ENCODE measurements at places on chromosomes 7 and 10. TPM values are rescaled to one million over a fixed set of nuclear protein-coding genes. Genes with fewer than 3 reads are reported as not detected.

TRIL gene
- 0.29 TPM for total RNA-seq

AKAP9 gene
- total RNA-seq, result 40.0 TPM

DNA sequence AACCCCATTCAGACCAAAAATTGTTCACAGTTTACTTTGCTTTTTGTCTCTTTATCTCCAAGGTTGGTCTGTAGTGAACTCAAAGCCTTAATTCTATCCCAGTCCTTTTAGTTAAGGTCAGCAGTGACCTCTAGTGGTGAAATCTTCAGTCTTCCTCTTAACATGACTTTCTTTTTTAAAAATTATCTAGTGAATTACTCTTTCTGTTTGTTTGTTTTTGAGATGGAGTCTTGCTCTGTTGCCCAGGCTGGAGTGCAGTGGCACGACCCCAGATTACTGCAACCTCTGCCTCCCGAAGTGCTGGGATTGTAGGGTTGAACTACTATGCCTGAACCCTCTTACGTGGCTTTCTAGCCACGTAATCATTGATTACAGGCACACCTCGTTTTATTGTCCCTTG, 25.0 kb downstream of the ZNF487 start:
- no peaks in the 10 kb centered on the region for H3K27me3 ChIP-seq
- H3K27ac ChIP-seq, result no peak overlapping the region
- no peaks in the 10 kb centered on the region for H3K4me1 ChIP-seq
- DNase-seq, result no peak
- H3K4me3 ChIP-seq, result peak overlapping the region; percentile 17
- no peaks in the 10 kb centered on the region for H3K36me3 ChIP-seq

DNA sequence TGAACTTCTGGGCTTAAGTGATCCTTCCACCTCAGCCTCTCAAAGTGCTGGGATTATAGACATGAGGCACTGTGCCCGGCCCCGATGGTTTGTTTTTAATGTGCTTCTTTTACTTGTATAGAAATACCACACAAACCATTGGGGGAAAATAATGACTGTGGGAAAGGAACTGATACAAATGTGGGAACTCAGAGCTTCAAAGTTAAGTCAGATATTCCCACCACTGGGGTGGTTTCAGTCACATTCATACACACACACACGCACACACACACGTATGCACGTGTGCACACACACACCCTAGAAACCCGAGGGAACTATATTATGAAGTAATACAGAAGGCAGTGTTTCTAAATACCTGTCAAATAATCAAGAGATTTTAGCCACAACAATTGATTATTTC, 17.0 kb downstream of the CPA4 start:
- H3K4me3 ChIP-seq, result no peak overlapping the region
- no peak for DNase-seq
- H3K4me1 ChIP-seq, result no peaks in the 10 kb centered on the region
- H3K27me3 ChIP-seq, result no peaks in the 10 kb centered on the region
- H3K36me3 ChIP-seq, result no peaks in the 10 kb centered on the region

DNA sequence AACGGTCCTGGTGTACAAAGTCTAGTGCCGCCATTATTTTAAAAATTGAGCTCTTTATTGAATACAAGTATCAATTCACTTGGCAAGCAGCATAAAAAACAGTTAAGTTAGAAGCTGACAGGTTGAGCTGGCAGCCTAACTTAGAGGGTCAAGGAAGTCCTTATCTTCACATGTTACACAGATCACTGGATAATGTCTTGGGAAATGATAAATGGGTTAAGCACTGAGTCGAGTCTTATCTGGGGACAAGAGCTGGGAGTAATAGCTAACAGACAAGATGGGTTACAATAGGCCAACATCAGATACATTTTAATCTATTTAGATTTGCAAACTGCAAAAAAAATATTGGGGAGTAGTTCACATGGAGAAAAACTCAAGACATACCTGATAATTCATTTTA, 34.2 kb downstream of the SLC18A2 start:
- no peaks in the 10 kb centered on the region for H3K4me1 ChIP-seq
- no peak overlapping the region for H3K4me3 ChIP-seq
- H3K36me3 ChIP-seq, result no peaks in the 10 kb centered on the region

DNA sequence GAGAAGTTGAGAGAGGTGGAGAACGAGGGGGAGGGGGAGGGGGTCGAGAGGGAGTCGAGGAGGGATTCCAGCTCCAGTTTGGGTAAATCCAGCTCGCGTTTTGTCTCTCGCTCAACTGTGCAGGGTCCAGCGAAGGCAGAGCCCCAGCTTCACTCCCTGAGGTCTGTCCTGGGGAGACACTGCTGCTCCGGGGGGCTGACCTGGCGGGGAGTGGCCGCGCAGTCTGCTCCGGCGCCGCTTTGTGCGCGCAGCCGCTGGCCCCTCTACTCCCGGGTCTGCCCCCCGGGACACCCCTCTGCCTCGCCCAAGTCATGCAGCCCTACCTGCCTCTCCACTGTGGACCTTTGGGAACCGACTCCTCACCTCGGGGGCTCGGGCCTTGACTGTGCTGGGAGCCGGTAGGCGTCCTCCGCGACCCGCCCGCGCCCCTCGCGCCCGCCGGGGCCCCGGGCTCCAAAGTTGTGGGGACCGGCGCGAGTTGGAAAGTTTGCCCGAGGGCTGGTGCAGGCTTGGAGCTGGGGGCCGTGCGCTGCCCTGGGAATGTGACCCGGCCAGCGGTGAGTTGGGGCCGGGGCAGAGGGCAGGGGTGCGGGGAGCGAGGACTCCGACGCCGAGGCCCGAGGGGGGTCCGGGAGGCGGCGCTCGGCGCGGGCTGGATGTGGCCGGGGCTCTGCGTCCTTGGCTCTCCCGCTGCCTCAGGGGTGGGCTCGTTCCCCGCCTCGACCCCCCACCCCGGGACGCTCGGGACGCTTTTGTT, at the start of gene TET1:
Gene TET1, plus strand, starts transcription at position 152 of the 757 bp plus-strand sequence. CDS start 12,002 bp downstream, outside the sequence.
- H3K4me1 ChIP-seq, result no peaks in the 10 kb centered on the region
- no peaks in the 10 kb centered on the region for H3K27me3 ChIP-seq
- peak within 1 kb of the TSS; percentile 72 for H3K4me3 ChIP-seq
- DNase-seq, result peak; percentile 37
- H3K36me3 ChIP-seq, result no peaks in the 10 kb centered on the region

GRCh38 chr10:67005981-67006380, 80.1 kb downstream of the LRRTM3 start:
- H3K4me1 ChIP-seq, result no peaks in the 10 kb centered on the region
- no peaks in the 10 kb centered on the region for H3K27me3 ChIP-seq
- H3K36me3 ChIP-seq, result no peaks in the 10 kb centered on the region
- DNase-seq, result no peak

DNA sequence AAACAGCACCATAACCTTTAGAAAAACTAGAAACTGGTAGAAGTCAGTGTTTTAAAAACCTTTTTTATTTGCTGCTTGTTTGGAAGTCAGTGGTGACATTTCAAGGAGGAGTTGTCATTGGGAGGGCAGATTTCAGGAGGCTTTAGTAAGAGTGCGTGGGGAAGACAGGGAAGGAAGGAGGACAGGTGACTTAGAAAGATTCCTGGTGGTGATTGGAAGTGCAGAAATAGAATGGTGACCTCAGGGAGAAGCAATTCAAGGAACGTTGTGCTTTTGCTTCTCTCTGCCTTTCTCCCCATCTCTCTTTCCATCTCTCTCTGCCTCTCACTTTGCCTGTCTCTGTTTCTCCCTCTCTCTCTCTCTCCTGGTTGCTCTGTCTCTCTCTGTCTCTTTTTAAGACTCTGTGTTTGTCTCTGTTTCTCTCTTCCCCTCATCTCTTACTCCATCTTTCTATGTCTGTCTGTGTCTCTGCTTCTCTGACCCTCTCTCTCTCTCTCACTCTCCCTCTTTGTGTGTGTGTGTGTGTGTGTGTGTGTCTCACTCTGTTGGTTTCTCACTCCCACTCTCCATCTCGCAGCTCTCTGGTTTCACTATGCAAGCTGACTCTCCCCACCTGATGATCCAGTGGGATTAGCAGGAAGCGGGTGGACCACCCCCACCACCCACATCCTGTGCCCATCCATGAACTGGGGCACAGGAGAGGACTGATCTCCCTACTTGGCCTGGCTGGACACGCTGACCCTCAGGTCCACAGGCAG, 10.9 kb upstream of the PFKP start:
- no peak for DNase-seq
- no peak overlapping the region for H3K4me3 ChIP-seq
- H3K4me1 ChIP-seq, result no peaks in the 10 kb centered on the region
- no peaks in the 10 kb centered on the region for H3K36me3 ChIP-seq

GRCh38 chr10:88147000-88147798, 283.8 kb downstream of the PTEN start:
- H3K4me3 ChIP-seq, result no peak overlapping the region
- no peaks in the 10 kb centered on the region for H3K27me3 ChIP-seq
- DNase-seq, result no peak
- H3K4me1 ChIP-seq, result no peaks in the 10 kb centered on the region
- no peaks in the 10 kb centered on the region for H3K36me3 ChIP-seq

DNA sequence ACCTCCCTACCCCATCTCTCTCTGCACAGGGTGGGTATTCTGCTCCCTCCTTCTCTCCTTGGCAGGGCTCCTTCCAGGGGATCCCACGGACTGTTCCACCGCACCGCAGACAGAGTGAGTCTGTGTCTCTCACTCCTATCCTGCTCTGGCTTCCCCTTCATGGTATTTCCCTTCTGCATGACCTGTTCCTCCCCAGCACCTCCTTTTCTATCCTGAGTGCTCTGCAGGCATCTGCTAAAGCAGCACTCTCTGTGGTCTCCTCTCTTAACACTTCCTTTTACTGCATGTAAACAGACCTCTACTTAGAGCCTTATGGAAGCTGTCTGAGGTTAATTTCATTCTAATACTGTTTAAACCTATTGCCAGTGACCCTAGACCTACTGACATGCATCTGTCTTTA, 171.5 kb downstream of the CCSER2 start:
- no peak overlapping the region for H3K27ac ChIP-seq
- H3K36me3 ChIP-seq, result no peaks in the 10 kb centered on the region
- no peaks in the 10 kb centered on the region for H3K27me3 ChIP-seq
- H3K4me3 ChIP-seq, result no peak overlapping the region
- H3K4me1 ChIP-seq, result peaks cover 6% of the 10 kb centered on the region

- no peak overlapping the region for H3K27ac ChIP-seq
- H3K4me1 ChIP-seq, result no peaks in the 10 kb centered on the region
- H3K4me3 ChIP-seq, result no peak overlapping the region
Measured at GRCh38 chr10:63343476-63343875, 122.3 kb downstream of the JMJD1C start.

DNA sequence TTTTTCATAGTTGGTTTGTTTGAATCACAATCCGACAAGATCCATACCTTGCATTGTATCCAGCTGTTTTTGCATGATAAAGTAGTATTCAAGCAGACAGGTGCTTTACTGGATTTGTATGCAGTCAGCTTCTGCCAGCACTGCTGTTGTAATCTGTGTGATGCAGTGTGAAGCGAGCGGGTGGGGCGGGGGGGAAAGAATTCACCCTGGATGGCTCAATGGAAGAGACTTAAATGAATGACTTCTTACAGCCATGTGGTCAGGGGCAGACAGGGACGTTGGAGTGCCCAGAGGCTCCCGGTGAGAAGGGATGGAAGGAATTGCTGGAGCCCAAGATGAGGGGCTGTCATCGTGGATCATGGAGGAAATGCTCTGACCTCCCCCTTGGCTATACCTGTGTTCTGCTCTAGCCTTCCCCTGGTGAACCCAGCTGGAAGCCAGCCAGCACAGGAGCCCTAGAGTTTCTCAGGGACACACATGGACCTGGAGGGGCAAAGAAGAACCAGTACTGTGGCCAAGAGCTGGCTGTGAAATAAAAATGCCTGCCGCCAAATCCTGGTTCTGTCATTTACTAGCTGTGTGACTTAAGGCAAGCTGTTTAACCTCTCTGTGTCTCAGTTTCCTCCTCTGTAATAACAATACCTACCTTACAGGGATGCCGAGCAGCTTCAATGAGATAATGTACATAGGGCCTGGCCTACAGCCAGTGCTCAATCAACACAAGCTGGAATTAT, 14.1 kb downstream of the NFE2L3 start:
- no peak overlapping the region for H3K4me3 ChIP-seq
- no peak overlapping the region for H3K27ac ChIP-seq
- no peaks in the 10 kb centered on the region for H3K4me1 ChIP-seq
- H3K36me3 ChIP-seq, result no peaks in the 10 kb centered on the region
- DNase-seq, result no peak
- H3K27me3 ChIP-seq, result no peaks in the 10 kb centered on the region

GRCh38 chr7:158609313-158609974, 21.8 kb upstream of the PTPRN2 start:
- no peak overlapping the region for H3K4me3 ChIP-seq
- no peak for DNase-seq
- no peaks in the 10 kb centered on the region for H3K36me3 ChIP-seq

DNA sequence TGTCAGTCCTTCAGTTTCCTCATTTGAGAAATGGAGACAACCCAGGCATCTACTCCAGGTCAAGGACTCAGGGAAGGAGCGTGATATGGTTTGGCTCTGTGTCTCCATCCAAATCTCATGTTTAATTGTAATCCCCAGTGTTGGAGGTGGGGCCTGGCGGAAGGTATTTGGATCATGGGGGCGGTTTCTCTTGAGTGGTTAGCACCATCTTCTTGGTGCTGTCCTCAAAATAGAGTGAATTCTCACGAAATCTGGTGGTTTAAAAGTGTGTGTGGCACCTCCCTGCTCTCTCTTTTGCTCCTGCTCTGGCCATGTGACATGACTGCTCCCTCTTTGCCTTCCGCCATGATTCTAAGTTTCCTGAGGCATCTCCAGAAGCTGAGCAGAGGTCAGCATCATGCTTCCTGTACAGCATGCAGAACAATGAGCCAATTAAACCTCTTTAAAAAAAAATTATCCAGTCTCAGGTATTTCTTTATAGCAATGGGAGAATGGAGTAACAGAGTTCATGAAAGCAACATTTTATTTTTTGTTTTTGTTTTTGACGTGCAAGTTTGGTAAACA, 30.0 kb downstream of the ARHGAP22 start:
- H3K4me1 ChIP-seq, result no peaks in the 10 kb centered on the region
- no peaks in the 10 kb centered on the region for H3K27me3 ChIP-seq

Measured in right lobe of liver (tissue), 6 donors.